Parietal lobe (tissue), 2 donors: ENCODE measurements at places on chromosomes 1 and 21. TPM values are rescaled to one million over a fixed set of nuclear protein-coding genes. Genes with fewer than 3 reads are reported as not detected.

CAP1 gene
- 112 TPM for total RNA-seq

CBS gene
- 122 TPM for total RNA-seq

IL10 gene
- not detected for total RNA-seq

RAB4A gene
- 36.0 TPM for total RNA-seq

EPHB2 gene
- 57.6 TPM for total RNA-seq
